T-helper 1 cell (primary cell): ENCODE measurements at places on chromosomes 1 and 21.

- no peak for DNase-seq
Observed at GRCh38 chr1:214952648-214953047, 129.9 kb upstream of the KCNK2 start.

DNA sequence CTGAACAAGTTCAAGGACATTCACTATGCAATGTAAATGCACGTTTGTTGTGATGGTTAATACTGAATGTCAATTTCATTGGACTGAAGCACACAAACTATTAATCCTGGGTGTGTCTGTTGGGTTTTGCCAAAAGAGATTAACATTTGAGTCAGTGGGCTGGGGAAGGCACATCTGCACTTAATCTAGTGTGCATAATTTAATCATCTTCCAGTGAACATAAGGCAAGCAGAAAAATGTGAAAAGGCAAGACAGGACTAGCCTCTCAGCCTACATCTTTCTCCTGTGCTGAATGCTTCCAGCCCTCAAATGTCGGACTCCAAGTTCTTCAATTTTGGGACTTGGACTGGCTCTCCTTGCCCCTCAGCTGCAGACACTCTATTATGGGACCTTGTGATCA is 40.1 kb downstream of the PRPF38A start:
- no peak for DNase-seq

DNA sequence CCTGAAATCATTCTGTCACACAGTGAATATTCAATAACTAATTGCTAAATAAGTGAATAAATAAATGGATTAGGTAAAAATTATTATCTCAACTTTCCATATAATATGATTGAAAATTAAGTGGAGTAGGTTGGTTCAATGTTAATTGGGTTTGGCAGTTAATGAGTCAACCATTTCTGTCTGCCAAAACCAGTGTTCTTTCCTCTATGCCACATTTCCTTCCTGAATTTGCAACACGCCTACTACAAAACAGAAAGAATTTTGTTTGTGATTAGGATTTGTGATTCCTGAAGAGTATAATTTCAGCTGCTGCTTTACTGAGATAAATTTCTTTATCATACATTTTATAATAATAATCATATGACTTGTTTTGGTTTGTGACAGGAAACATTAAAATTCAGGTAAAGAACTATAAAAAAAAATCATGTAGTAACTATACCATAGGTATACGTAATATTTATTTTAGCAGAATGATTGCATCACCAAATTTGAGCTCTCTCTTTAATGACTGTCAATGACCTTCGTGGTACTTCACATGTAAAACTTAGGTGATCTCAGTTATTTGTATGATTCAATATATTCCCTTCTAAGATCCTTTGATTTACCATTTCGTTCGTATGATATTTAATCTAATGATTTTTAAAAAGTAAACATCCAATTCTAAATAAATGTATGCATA is 241.3 kb downstream of the KCNT2 start:
- no peak for DNase-seq

- DNase-seq = no peak
Observed at GRCh38 chr1:53087332-53088285, 25.6 kb downstream of the PODN start.

GRCh38 chr1:1232208-1232795 is at the start of gene B3GALT6:
Gene B3GALT6, plus strand, starts transcription at chr1:1232237. Its CDS starts 42 bp downstream, at chr1:1232279.
- no peak for DNase-seq

DNA sequence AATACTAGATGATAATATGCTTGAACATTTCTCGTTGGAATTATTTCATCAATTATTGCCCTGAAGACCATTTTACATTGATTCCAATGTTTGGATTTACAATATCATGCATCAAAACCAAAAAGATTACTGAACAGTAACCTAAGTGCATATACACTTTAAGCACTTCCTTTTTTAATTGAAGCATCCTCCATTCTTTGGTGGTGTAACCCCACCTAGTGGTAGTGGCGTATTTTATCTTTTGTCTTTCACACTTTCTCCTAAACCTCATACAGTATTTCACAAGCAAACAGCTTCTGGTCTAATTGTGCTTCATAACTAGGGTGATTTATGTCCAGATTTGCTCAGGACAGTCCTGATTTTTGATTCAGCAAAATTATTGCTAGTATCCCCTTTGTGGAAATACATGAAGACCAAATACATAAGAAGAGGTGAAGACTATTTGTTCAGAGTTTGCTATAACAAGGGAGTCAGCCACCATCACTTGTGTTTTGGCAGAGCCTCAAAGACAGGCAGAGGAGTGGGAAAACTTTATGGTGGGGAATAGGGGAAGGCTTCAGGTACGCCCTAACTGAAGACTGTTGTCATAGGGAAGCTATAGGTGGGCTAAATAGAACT is 3.4 kb upstream of the NVL start:
- DNase-seq = no peak

- no peak for DNase-seq
Observed at GRCh38 chr21:44295163-44295573, 4.7 kb upstream of the PFKL start.

- DNase-seq = no peak
Observed at GRCh38 chr1:221783437-221783836, 41.5 kb upstream of the DUSP10 start.

- no peak for DNase-seq
Observed at GRCh38 chr1:89609781-89610456, 23.0 kb upstream of the LRRC8C start.

- no peak for DNase-seq
Observed at GRCh38 chr1:200873671-200874397, 1.1 kb downstream of the GPR25 start.

DNA sequence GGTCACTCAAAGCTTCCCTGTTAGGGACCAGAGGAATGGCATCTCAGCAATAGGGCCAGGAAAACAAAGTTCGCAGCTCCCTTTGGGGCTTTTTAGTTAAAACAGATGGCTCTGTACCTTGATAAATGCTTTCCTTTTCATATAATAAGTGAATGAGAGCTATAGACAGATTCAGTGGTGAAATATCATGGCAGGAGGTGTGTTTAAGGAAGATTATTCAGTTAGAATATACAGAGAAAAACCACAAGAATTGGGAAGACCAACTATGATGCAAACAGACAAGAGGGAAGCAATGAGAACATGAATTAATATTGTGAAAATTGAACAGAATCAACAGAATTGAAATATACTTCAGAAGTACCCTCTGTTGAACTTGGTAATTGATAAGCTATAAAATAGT is 379.4 kb downstream of the PLPP3 start:
- DNase-seq = no peak

GRCh38 chr21:34771512-34772028 is 102.8 kb downstream of the CLIC6 start:
- DNase-seq = no peak

- DNase-seq = peak; percentile 13
Observed at GRCh38 chr1:17494114-17494729, 45.3 kb upstream of the ARHGEF10L start.

DNA sequence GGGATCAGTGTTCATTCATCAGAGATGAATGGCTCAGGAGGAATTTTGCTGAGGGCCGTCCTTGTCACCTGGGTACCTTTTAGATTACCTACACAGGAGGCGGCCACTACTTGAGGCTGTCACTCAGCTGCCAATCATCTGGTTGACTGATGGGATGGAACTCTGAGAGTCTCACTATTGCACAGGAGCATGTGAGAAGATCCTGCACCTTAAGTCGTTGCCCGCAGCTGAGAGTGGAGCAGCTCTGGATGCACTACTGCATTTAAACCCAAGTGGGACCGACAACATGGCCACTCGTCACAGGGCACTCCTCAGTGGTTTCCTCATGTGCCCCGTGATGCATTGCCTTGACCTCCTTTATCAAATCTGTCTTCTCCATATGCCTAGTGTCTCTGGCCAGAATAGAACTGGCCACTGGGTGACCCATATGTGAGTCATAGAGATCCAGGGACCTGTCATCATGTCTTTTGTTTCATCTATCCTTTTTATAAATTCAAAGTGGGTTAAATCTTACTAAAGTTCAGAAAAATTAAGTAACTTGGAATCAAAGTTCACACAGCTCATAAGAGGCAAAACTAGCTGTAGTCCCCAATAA is 165.5 kb downstream of the ZSCAN20 start:
- DNase-seq = no peak

- no peak for DNase-seq
Observed at GRCh38 chr1:30668546-30669327, 54.6 kb downstream of the MATN1 start.

GRCh38 chr1:155075535-155075934 is 3.1 kb upstream of the EFNA3 start:
- DNase-seq = no peak

DNA sequence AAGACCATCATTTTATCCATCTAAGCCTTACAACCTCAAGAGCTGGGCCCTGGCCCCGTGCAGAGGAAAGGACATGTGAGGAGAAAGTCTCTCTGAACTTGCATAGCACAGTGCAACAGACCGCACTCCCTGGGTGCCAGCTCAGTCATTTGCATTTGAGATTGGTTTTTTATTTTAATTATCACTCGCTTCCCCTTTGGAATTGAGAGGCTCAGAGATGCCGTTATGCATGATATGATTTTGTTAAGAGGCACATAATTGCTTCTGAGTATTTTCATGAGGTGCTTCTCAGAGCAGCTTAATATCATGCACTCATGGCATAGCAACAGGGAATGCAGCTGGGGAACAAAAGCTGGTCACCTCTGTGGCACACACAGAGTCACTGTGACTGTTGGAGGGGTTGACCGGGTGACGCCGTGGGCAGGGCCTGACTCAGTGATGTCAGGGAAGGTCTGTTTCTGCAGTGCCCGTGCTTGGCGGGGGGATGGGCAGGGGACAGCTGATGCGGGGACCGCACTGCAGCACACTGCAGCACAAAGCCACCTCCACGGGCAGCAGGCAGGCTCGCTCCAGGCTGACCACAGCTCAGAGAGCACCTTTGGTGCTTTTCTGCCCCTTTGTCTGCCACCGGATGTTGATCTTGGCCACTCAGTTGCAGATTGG is 43.2 kb upstream of the VAMP3 start:
- no peak for DNase-seq

DNA sequence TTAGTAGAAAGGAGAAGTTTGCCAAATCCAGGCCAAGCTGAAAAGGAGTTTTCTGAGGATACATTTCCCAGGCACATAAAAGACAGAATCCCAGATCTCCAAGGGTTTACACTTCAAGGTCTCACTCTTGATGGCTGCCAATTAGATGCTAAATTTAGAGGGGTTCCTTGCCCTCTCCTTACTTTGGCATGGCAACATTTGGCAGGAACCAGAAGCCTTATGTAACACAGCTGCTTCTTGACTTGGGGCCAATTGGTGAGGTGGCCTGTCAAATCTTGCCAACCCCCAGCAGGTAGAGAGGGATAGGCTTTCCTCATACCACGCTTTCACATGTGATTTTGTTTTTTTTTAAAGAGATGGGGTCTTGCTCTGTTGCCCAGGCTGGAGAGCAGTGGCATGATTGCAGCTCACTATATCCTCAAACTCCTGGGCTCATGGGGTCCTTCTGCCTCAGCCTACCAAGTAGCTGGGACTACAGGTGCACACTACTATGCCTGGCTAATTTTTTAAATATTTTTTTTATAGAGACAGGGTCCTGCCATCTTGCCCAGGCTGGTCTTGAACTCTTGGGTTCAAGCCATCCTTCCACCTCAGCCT is 25.2 kb upstream of the NKAIN1 start:
- DNase-seq = no peak

DNA sequence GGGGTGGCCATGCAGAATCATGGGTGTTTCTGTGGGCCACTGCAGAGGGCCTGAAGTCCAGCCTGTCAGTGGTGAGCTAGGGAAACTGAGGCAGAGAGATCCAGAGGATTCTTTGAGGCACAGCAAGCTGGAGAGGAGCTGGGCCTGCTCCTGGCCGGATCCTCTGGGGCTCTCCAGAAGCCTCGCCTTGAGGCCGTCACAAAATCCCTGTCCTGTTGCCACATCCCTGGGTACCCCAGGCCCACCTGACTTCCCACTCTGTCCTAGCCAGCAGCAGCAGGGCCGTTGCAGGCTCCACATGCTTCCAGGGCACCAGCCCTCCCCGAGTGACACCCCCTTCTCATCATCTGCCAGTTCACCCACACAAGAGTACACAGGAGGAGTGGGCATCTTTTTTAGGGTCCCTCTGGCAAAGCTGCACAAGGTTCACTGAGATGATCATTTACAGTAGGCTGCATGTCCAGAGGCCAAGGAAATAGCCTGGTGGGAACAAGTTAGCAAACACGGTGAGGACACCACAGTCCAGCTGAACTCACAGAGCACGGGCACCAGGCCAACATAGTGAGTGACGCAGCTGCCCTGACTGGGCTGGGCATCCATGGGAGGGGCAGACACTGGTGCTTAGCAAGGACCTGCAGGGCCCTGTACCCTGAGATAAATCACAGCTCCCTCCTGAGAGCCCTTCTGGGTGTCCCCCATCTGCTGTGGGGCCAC is 25.1 kb upstream of the TSPEAR start:
- DNase-seq = no peak

- no peak for DNase-seq
Observed at GRCh38 chr21:36697060-36697850, 1.7 kb upstream of the SIM2 start.

DNA sequence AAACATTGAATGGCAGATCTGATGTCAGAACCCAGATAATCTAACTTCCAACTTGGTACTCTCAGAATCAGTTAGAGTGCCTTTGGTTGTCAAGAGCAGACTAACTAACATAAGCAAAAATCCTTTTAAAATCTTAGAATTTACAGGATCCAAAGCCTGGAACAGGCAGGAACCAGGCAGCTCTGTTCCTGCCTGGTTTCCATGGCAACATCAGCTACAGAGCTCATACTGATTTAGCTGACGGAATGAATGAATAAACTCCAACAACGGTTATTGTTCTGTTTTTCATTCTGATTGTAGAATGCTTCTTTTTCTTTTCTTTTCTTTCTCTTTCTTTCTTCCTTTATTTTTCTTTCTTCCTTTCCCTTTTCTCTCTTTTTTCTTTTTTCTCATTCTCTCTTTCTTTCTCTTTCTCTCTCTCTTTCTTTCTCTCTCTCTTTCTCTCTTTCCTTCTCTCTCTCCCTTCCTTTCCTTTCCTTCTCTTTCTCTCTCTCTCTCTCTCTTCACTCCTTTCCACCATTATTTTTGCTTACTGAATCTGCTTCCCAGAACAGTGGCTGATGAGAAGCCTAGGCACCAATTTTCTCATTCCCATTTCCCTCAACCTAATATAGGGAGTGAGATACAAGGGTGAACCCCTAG is 121.6 kb downstream of the RGS7 start:
- no peak for DNase-seq

- peak; percentile 94 for DNase-seq
Observed at GRCh38 chr1:235999259-235999925, 65.5 kb downstream of the NID1 start.

- no peak for DNase-seq
Observed at GRCh38 chr1:2311184-2312032, 79.9 kb downstream of the MORN1 start.

DNA sequence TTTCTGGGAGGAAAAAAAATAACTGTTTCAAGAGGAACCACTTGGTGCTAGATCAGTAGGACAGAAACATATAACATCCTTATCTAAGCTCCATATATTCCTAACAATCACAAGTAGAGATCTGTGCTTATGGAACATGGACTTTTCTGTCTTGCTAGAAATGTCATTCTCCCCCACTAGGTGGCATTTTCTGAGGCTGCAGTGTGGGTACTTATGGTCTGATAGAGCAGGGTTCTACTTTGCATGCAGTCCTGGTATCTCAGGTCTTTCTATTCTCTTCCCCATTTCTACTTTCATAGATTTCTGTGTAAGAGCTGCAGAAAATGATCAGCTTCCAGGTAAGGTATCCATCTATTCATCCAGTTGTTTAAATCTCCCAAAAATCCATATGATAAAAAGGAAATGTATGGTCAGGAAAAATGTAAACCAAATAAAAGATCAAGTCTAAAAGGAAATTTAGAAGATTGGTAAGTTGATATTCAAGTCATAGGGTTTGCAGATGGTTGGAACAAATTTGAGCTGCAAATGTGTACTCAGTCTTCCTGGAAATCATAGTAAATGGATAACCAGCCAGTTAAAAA is 1.5 kb downstream of the ZNF684 start:
- DNase-seq = peak; percentile 52
